Activated T-cell treated with anti-CD3 and anti-CD28 coated beads for 4 hours (primary cell): ENCODE measurements at places on chromosomes 6 and 20.

GRCh38 chr6:132693478-132693877 is 20.4 kb downstream of the VNN1 start:
- no peak for DNase-seq

DNA sequence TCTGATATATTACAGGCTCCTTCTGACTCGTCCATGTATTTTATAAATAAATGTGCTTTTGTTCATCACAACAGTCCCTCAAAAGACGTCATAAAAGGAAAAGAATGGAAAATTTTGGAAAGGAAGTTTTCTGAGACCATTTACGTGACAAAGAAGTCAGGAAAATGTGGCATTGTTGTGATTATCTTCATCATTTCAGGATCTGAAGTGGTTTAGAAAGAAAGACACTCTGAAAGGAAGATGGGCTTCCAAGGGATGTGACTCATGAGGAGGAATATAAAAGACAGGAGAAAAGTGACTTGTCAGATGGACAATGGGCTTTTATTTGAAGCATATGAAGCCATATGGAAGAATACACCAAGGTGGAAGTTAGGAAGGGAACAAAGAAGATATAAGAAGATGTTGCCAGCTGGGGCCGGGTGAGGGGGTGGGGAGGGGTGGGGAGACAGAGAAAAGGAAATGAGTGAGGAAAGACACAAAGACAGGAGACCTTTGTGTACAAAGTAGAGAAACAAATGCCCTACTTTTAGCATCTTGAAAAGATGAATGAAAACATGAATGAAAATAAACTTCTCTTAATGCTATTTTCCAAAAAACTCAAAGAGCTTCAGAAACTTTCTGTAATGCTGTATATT is 190.3 kb upstream of the PREP start:
- no peak for DNase-seq

DNA sequence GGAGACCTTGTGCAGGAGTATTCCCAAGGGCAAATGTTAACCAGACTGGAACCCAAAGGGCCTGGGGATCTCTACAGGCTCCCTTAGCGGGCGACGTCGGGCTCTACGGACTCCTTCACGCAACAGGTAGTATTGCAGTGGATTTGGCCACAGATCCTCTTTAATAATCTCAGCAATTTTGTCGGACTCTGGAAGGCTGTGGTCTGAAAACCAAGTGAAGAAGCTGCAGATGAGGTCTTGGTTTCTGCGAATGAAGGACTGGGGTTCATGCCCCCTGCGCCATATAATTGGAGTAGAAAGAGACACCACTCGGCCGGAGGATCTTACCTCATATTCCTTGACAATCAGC is 1.3 kb downstream of the TSPYL1 start:
- DNase-seq = no peak

DNA sequence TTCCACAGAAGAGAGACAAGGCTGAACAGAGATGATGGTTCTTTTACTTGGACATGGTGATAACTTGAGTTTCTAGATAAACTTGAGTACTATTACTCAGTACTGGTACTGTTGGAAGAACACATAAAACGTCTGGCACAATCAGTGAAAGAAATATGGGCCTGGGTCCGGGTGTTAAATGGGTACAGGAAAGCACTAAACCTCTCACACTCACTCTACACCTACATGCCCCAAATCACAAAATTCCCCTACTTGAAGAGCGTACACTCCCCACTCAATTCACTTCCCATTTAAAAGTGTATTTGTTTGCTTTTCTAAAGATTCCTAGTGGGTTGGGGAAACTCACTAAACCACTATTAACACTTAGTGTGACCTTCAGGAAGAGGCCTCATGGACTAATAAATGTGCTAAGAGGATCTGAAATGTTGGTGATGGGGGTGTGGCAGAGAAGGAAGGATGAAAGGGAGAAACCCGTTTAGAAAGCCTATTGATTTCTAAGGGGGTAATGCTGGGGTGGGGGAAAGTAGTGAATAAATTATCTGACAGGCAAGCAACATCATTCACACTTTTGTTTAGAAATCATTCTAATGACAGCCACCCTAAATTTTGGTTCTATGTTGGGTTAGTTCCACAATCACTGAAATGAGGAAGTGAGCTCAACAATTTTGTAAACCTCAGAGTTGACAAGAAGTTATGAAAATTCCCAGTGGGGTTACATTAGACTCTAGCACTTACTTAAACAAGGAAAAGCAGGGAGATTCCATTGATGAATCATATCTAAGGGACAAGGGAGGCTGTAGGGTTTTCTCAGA is 222.6 kb upstream of the MARCKS start:
- no peak for DNase-seq

GRCh38 chr6:46014511-46015118 is 1.0 kb downstream of the CLIC5 start:
- no peak for DNase-seq

DNA sequence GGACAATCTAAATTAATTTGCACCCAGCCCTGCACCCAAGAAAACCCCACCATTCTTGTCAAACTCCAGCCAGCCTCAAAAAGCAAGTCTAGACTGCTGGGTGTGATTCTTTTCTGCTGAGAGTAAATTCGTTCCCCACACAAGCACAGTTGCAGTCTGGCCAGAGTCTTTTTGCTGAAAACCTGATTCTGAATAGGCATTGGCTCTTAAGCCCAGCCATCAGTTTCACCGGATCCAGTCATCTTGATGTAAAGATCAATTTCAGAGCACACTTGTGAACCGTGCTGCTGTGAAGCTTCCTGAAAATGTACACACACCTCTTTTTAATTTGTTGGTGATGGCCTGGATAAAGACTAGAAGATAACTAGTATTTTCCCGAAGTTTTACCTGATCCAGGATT is 159.4 kb upstream of the GGTLC1 start:
- no peak for DNase-seq

GRCh38 chr20:33624399-33624798 is 37.7 kb upstream of the C20orf144 start:
- no peak for DNase-seq

- DNase-seq = no peak
These were observed 104.5 kb downstream of the IBTK start for GRCh38 chr6:82143041-82143481.

GRCh38 chr6:53998303-53998702 is 112.9 kb upstream of the MLIP start:
- DNase-seq = no peak

DNA sequence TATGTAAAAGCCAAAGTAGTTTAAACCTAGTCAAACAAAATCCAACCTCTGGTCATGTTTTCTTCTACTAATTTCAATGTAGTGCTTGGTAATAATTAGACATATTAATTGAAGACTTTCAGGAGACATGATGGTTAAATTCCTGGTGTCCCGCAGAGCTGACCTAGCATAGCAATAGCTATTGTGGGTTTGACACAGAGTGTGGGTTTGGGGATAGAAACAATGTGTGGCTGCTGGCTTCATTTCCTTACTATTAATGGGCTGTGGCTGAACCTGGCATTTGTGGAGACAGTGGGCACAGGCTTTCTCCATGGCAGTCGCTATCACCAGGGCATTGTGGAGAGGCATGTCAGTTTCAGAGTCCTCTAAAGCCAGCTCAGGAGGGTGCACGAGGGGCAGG is 54.1 kb upstream of the GGTLC1 start:
- no peak for DNase-seq

GRCh38 chr20:19589787-19590362 is 168.2 kb upstream of the RIN2 start:
- DNase-seq = no peak

GRCh38 chr6:3324262-3324942 is 65.7 kb downstream of the PSMG4 start:
- DNase-seq = no peak

DNA sequence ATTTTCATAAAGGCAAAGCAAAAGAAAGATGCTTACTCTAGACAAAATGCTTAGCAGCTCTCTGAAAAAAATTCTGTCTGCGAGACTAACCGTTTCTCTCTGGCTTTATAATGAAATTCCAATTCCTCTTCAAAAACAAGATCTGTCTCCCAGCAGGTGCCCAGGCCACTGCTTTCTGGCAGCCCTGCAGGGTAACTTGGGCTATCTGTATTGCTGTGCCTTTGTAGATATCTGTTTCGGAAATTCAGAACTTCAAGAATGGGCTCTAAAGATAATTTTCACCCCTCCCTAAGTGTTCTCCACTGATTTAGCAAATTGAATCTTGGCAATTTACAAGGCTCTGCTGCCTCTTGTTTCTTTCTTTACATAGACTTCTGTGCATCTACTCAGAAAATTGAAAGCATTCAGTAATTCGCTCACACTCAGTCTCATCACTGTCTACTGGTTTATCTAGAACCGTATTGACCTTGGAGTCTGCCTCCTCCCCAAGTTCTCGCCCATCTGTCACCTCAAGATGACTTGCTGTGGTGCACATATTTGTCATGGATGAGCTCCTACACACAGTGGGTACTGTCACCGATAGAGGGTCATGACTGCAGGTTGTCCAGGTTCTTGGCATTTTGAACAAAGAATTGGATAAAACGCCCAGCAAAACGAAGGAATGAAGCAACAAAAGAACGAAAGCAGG is 26.4 kb upstream of the FABP7 start:
- DNase-seq = no peak

DNA sequence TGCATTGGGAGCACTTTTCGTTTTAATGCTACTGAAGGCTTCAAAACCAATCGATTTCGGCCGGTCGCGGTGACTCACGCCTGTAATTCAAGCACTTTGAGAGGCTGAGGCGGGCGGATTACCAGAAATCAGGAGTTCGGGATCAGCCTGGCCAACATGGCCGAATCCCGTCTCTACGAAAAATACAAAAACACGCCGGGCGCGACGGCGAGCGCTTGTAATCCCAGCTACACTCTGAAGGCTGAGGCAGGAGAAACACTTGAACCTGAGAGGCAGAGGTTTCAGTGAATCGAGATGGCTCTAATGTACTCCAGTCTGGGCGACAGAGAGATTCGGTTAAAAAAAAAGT is 58.4 kb downstream of the TRIM38 start:
- DNase-seq = no peak

- no peak for DNase-seq
These were observed 32.9 kb downstream of the FLRT3 start for GRCh38 chr20:14304472-14304871.

DNA sequence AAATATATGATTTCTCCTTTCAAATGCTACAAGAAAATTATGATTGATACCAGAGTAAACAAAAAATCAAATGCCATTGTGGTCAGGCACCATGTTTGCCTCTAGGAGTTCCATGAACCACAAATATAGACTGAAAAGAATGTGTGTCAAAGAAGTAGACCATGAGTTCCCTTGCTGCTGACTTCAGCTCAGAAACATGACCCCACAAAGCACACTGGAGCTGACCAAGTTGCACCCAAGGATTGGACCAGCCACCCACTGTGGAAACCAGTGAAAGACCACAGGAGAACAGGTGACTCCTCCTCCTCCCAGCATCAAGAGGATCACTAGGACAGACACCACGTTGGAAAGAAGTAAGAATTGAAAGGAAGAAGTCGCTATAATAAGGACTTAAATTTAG is 90.8 kb upstream of the TENT5A start:
- DNase-seq = no peak

DNA sequence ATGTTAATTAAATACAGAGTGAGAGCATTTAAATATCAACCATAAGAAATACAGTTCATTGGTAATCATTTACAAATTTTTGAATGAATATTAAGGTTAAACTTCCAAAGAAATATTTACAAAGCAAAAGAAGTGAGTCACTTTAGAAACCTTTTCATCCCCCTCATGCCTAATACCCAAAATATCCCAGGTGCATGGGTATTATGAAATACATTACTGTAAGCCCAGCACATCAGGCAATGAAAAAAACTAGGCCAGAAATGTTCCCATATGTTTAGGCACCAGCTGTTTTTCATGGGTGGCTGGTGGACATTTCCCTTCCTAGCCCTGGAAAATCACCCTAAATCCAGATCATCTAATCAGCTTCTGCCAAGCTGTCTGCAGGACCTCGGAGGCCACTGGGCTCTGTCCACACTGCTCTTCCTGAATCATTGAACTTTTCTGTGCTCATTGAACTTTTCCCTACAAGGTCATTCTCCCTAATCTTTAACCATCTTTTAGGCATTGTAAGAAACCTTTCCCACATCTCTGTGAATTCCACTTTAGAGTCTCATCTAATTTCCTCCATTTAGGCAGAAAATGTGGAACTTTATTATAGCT is 145.3 kb upstream of the STXBP5 start:
- DNase-seq = no peak

DNA sequence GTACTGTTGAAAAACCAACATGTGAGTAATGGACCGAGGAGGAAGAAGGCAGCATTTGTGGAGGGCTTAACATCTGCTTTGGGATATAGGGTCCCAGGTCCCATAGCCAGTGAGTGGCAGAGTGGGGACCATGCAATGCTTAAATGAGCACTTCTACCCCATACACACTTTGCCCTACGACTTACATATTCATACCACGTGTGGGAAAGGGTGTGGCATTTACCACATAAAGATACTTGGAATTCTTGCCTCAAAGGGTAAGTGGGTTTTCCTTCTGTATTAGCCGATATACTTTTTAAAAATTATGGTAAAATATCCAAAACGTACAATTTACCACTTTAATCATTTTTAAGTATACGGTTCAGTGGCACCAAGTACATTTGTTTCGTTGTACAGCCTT is 199.3 kb downstream of the BACH2 start:
- no peak for DNase-seq

DNA sequence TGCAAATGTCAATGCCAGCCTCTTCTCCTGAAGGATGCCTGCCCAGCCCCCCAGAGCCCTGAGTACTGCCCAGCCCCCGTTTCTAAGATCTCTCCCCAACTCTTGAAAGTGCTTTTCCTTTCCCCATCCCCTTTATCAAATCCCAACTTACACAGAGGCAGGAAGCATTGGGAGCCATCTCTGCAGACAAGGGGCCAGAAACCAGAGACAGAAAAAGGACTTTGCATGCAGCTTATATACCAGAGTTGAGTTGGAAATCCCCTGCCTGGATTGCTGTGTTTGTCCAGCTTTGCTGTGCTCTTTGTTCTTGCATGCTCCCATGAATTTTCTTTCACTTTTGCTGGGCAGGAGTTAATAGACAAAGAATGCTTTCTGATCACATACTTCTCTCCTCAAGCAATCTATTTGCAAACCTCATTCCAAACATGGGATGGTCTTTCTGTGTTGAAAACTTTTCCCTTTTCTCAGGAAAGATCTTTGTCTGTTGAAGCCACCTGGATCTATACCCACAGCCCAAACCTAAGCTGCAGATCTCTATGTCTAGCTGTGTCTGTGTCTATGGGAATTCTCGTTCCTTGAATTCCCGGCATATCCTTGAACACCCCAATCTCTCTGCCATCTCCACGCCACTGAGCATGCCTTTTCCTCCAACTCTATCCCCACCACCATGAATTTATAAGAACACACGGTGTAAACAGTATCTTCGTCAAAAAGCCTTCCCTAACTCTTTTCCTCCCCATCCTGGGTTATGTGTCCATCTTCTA is at the start of gene UBD:
Gene UBD (minus strand): TSS at position 209 of the 764 bp plus-strand sequence. CDS start 31 bp downstream, at position 178.
- DNase-seq = no peak

- DNase-seq = no peak
These were observed 156.5 kb downstream of the SMOC2 start for GRCh38 chr6:168597471-168597875.

GRCh38 chr6:33722103-33722623 is 10.7 kb upstream of the UQCC2 start:
- DNase-seq = no peak
